GM23248 (cell line): ENCODE measurements at places on chromosomes 4 and X. TPM values are rescaled to one million over a fixed set of nuclear protein-coding genes. Genes with fewer than 3 reads are reported as not detected.

TXLNG gene
- total RNA-seq, result 6.1 and 6.4 TPM in 2 replicates

ZNF732 gene
- total RNA-seq, result 0.11 and 0.51 TPM in 2 replicates

GPC3 gene
- not detected in 2 replicates for total RNA-seq

SATL1 gene
- total RNA-seq, result not detected in 2 replicates
